ENCODE measurements at places on chromosomes 5 and 9. TPM values are rescaled to one million over a fixed set of nuclear protein-coding genes. Genes with fewer than 3 reads are reported as not detected.

- H3K27me3 ChIP-seq, result no peaks in the 10 kb centered on the region
- no peak for DNase-seq
- peaks cover 4% of the 10 kb centered on the region for H3K4me1 ChIP-seq
Measured at GRCh38 chr9:133798160-133798559, 60.0 kb upstream of the SARDH start.

DNA sequence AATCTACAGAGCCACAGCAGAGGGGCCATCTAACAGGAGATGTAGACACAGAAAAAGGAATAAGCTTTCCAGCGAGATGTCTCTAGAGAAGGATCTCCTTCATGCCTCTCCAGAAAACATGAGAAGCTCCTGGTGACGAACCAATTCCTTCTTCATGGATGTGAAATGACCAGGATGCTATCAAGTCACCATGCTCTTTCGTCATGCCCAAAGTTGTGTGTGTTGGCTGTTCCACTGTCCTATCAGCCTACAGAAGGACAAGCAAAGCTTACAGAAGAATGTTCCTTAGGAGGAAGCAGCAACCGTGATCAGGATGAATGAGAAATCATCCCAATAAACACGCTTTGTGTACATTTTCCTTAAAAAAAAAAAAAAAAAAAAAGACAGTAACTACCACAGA, 54.4 kb downstream of the ALDH7A1 start:
- H3K27me3 ChIP-seq, result no peaks in the 10 kb centered on the region
- H3K4me1 ChIP-seq, result no peaks in the 10 kb centered on the region
- H3K27ac ChIP-seq, result no peak overlapping the region
- peaks cover 5% of the 10 kb centered on the region for H3K36me3 ChIP-seq
- DNase-seq, result no peak
- H3K4me3 ChIP-seq, result no peak overlapping the region

DNA sequence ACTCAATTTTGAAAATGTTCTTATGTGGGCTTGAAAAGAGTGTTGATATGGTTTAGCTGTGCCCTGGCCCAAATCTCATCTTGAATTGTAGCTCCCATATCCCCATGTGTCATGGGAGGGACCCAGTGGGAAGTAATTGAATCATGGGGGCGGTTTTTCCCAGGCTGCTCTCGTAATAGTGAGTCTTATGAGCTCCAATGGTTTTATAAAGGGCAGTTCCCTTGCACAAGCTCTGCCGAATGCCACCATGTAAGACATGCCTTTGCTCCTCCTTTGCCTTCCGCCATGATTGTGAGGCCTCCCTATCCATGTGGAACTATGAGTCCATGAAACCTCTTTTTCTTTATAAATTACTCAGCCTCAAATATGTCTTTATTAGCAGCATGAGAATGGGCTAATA, 71.0 kb downstream of the USP20 start:
- H3K27me3 ChIP-seq, result no peaks in the 10 kb centered on the region
- DNase-seq, result no peak

- no peaks in the 10 kb centered on the region for H3K4me1 ChIP-seq
- H3K4me3 ChIP-seq, result no peak overlapping the region
- no peak overlapping the region for H3K27ac ChIP-seq
- H3K27me3 ChIP-seq, result no peaks in the 10 kb centered on the region
- no peaks in the 10 kb centered on the region for H3K36me3 ChIP-seq
Measured at GRCh38 chr5:166178411-166179080, 2112.9 kb upstream of the WWC1 start.

GRCh38 chr5:18975624-18976023, 1012.4 kb downstream of the CDH18 start:
- no peak for DNase-seq
- no peak overlapping the region for H3K27ac ChIP-seq
- H3K4me3 ChIP-seq, result no peak overlapping the region
- no peaks in the 10 kb centered on the region for H3K27me3 ChIP-seq
- no peaks in the 10 kb centered on the region for H3K36me3 ChIP-seq

DNA sequence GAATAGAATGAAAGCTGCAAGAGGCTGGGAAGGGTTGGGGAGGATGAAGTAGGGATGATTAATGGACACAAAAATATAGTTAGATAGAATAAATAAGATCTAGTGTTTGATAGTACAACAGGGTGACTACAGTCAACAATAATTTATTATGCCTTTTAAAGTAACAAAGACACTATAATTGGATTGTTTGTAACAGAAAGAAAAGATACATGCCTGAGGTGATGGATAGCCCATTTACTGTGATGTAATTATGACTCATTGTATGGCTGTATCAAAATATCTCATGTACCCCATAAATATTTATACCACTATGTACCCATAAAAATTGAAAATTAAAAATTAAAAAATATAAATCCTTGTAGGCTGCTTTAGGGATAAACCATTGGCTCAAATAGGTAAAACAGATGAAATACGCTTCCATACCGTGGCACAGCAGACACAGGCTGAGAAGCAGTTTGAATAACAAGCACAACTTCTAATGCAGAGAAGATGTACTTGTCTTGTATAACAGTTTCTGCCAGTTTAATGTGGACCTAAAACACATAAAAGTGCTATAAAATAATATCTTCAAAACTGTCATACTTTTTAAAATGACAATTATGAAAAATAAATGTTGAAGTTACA, 34.9 kb downstream of the APBA1 start:
- H3K27me3 ChIP-seq, result no peaks in the 10 kb centered on the region
- H3K27ac ChIP-seq, result no peak overlapping the region
- no peaks in the 10 kb centered on the region for H3K4me1 ChIP-seq
- H3K36me3 ChIP-seq, result no peaks in the 10 kb centered on the region
- DNase-seq, result no peak
- H3K4me3 ChIP-seq, result no peak overlapping the region

DNA sequence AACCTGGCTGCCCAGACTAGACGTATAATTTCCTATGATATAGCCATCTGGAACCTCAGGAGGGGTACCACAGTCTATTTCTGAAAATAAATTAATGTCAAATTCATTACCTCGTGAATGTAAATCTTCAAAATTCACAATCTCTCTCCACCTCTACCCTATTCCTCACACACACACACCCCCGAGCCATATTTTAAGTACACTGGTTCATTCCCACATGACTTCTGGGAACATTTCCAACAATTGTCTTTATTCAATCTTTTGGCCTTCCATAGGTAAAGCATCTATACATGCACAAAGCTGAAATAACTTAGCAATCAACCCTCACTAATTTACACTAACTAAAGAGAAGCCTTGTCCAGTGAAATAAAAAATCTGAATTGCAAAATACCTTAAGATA, 32.7 kb downstream of the SUSD1 start:
- H3K36me3 ChIP-seq, result no peaks in the 10 kb centered on the region
- H3K27me3 ChIP-seq, result no peaks in the 10 kb centered on the region
- H3K27ac ChIP-seq, result no peak overlapping the region
- H3K4me1 ChIP-seq, result no peaks in the 10 kb centered on the region
- H3K4me3 ChIP-seq, result no peak overlapping the region

DNA sequence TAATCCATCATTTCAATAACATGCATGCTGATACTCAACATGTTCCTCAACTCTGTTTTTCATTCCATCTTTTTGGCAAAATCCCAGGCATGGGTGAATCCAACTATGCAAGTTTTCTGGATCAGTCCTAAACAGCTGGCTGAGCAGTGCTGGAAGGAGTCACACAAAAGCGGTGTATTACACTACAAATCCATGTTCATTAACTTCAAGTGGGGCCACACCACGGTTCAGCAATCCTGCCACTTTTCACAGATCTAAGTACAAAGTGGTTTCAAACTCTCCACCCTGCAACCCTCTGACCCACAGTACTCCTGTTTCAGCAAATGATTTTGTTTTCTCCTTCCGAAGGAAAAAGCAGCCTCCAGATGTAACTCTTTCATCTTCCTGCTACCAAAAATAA, 222.5 kb downstream of the EPB41L4A start:
- no peak for DNase-seq
- H3K36me3 ChIP-seq, result no peaks in the 10 kb centered on the region
- H3K27me3 ChIP-seq, result no peaks in the 10 kb centered on the region
- H3K27ac ChIP-seq, result no peak overlapping the region
- H3K4me1 ChIP-seq, result peaks cover 7% of the 10 kb centered on the region

DNA sequence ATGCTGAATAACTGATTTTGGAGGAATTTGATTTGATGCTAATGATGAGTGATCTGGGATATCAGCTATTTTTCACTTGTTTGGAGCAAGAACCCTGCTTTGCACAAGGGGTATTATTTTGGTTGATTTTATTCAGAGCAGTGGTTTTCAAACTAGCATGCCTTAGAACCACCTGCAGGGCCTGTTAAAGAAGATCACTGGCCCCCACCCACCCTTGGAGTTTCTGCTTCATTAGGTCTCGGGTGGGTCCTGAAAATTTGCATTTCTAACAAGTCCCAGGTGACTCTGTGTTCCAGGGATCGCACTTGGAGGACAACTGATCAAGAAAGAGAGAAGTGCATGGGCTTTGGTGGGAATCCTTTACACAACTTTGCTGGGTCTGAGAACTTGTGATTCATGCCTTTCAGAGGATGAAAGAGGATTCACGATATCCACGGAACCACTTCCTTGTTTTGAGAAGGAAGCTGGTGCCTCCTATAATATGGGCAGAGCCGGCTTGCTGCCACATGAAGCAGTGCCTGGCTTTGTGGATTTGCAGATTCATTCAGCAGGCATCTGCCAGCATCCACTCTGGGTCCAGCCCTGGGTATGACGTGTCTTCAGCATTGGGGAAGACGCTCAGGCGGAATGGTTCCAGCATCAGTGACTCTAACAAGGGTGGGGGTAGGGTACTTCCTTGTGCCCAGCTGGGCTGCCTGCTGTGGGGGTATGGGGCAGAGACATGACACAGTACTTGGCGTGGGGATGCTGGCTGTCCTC, 106.6 kb upstream of the PITX1 start:
- no peak overlapping the region for H3K4me3 ChIP-seq
- no peaks in the 10 kb centered on the region for H3K4me1 ChIP-seq
- no peaks in the 10 kb centered on the region for H3K36me3 ChIP-seq
- no peak for DNase-seq
- peaks cover 5% of the 10 kb centered on the region for H3K27me3 ChIP-seq

DNA sequence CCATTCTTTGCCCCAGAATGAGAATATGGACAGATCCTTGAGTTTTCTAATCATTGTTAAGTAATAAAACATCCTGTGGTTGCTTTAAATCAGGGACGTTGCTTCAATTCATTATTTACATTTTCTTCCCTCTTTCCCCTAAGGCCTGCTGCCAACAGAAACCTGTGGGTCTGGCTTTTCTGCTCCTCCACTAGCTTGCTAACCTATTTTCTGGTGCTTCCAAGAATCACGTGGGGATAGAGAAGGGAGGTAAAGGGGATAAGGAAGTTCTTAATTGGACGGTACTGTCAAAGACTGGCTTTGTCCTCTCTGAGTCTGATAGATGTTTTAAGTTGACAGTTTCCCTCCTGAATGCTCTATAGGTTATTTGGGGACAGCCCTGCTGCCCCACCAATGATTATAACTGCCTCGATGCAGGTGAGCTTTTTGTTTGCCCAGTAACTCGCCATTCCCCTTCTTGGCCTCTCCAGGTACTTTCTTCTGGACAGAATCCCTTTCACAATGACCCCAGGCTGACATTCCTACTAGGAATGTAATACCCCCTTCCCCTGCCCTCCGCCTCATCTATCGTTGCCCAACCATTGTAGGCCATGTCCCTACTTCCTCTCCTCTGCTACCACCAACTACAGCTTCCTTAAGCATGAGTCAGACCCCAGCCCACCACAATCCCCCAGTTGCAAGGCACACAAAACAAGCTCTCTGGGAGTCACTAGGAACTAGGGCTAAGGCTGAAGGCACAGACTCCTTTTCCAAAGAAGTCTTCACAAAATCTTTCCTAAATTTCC, 19.9 kb upstream of the CPEB4 start:
- no peak for DNase-seq
- H3K4me1 ChIP-seq, result peaks cover 4% of the 10 kb centered on the region
- no peak overlapping the region for H3K27ac ChIP-seq
- no peaks in the 10 kb centered on the region for H3K27me3 ChIP-seq
- H3K4me3 ChIP-seq, result no peak overlapping the region

DNA sequence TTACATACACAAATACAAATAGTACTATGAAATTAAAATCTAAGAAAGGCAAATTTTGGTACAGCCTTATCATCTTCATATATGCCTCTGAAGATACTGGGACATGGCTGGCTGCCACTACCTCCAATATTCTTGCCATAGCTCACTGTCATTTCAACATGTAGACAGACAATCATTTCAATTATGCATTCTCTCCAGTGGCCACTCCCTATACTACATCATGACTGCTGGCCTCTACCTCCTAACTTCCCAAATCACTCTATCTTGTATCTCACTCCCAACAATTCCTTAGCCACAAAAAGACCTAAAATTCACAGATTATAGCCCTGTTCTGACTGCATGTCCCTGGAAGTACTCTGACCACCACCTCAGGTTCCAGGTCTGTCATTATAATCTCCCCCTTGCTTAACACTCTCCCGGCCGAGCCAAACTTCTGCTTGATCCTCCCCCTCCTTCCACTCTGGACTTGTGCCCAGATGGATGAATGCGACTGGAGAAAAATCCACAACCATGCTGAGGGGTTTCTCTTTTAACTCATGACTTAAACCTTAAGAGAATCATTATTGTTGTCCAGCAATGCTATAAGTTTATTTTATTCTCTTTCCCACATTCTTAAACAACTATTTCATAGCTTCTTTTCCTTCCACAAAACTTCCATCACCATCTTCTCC, 225.3 kb upstream of the TLE4 start:
- H3K27me3 ChIP-seq, result no peaks in the 10 kb centered on the region
- no peaks in the 10 kb centered on the region for H3K4me1 ChIP-seq
- H3K36me3 ChIP-seq, result no peaks in the 10 kb centered on the region

DNA sequence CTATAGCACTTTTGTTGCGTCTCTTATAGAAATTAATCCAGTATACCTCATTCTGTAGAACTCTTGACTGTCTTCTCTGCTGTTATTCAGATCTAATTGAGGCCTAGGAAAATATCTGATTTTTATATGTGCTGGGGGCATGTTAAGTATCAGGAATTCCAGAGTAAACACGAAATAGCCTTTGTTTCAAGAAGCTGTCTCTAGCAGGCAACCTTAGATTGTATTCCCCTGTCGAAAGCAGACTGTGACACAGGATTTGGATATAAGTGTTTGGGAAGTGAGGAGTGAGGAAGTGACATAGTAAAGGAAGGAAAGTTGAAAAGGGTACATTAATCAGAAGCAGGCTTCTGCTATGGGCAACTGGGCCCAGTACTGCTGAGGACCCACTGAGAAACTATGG, 72.1 kb upstream of the RASA1 start:
- H3K36me3 ChIP-seq, result no peaks in the 10 kb centered on the region
- H3K4me1 ChIP-seq, result no peaks in the 10 kb centered on the region
- no peak for DNase-seq
- no peak overlapping the region for H3K4me3 ChIP-seq
- no peak overlapping the region for H3K27ac ChIP-seq
- H3K27me3 ChIP-seq, result no peaks in the 10 kb centered on the region

GRCh38 chr5:127206320-127207113, 84.1 kb upstream of the MEGF10 start:
- H3K36me3 ChIP-seq, result no peaks in the 10 kb centered on the region
- no peak overlapping the region for H3K27ac ChIP-seq

- peak overlapping the region; percentile 50 for H3K27ac ChIP-seq
Measured at GRCh38 chr5:181242031-181242451, 1.7 kb downstream of the RACK1 start.

GRCh38 chr9:129544761-129545160, 76.1 kb downstream of the C9orf50 start:
- peaks cover 8% of the 10 kb centered on the region for H3K4me1 ChIP-seq
- no peak overlapping the region for H3K4me3 ChIP-seq
- no peak overlapping the region for H3K27ac ChIP-seq
- no peak for DNase-seq

GRCh38 chr5:180817893-180818674, 15.5 kb upstream of the MGAT1 start:
- no peak overlapping the region for H3K4me3 ChIP-seq
- no peak for DNase-seq
- peaks cover 19% of the 10 kb centered on the region for H3K4me1 ChIP-seq
- H3K27me3 ChIP-seq, result no peaks in the 10 kb centered on the region
- H3K36me3 ChIP-seq, result no peaks in the 10 kb centered on the region

ST8SIA4 gene
- 0.71 TPM for total RNA-seq

CSF2 gene
- total RNA-seq, result not detected

DPYSL3 gene
- total RNA-seq, result 414 TPM

NEUROG1 gene
- not detected for total RNA-seq
